OCI-LY7 (cell line): ENCODE measurements at places on chromosomes 5 and 9.

GRCh38 chr9:97573482-97574073, 59.6 kb downstream of the TSTD2 start:
- DNase-seq = no peak

GRCh38 chr9:126448865-126449577, 122.4 kb downstream of the MVB12B start:
- no peak for DNase-seq

- DNase-seq = no peak
Observed at GRCh38 chr5:136128481-136128880, 4.2 kb upstream of the SMAD5 start.

GRCh38 chr5:135124128-135124527, 90.1 kb upstream of the PITX1 start:
- DNase-seq = no peak

- no peak for DNase-seq
Observed at GRCh38 chr9:132087438-132088030, 7.9 kb upstream of the MED27 start.

GRCh38 chr9:37617832-37618231, 25.4 kb upstream of the TOMM5 start:
- no peak for DNase-seq

DNA sequence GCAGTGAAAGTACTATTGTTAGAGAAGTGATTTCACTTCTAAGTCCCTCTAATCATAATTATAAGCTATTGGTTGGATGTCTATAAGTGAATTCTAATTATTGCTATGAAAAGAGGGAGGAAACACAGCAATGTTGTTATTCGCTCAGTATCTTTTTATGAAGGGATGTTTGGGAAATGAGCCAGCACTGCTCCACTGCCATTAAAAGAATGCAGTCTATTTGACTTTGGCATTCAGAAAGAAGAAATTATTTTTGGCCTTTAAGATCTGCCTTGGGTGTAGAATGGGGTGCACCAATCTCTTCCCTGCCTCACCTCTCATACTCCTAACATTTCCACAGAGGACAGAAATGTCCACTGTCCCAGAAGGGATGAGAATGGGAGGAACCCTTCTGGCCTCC, 332.0 kb downstream of the SPATA31D1 start:
- no peak for DNase-seq

DNA sequence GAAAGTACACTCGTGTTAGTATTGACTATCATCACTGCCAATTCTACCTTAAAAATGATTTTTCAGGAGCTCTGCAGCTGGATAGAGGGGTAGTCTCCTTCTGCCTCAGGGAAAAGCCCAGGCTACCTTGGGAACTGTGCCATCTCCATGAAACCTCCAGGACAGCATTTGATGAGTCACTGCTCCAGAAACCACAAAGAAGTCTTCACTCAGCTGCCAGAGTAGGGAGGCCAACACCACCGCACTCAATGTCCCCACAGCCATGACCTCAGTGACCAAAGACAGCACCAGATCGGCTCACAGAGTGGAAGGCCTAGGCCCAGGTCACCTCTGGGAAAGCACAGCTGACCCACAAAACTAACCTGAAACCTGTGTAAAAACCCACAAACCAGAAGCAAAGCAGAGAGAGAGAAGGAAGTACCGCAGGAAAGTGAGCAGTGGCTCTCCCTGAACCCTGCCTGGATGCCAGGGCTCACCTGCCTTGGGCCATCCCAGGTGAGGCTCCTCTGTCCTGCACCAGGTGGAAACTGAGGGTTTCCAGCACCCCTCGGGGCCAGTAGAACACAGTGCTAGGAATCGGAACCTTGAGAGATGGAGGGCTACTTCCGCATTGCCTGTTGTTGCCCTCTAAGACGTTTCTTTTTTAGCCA, 30.0 kb downstream of the S1PR3 start:
- DNase-seq = no peak

DNA sequence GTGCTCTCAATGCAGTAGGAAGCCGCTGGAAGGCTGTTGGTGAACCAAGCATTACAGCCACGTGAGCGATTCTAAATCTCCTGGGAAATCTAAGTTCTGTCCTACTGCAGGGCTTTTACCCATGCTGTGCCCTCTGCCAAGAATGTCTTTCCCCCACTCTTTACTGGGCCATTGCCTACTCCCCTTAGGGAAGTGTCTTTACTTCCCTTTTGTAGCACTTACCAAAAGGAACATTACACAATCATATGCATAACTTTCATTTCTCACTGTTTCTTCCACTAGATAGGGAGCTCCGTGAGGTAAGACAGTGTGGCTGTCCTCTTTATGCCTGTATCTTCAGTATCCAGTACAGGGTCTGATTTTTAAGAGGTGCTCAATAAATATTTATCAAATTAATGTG, 241.7 kb upstream of the NR4A3 start:
- DNase-seq = no peak

DNA sequence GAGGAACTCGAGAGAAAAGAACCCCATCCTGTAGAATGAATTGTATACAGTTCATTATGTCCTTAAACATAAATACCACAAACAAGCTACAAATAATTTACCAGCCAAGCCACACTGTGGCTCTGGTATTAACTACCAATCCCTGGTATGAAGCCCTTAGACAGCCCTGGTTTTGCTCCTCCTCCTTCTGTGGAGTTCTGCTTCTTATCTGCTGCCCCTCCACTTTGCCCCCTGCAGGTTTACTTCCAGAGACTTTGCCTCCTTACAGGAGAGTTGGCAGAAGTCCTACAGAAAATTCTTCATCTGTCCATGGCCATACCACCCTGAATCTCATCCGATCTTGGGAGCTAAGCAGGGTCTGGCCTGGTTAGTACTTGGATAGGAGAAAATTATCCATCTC, 219.8 kb downstream of the ACTL7B start:
- no peak for DNase-seq

DNA sequence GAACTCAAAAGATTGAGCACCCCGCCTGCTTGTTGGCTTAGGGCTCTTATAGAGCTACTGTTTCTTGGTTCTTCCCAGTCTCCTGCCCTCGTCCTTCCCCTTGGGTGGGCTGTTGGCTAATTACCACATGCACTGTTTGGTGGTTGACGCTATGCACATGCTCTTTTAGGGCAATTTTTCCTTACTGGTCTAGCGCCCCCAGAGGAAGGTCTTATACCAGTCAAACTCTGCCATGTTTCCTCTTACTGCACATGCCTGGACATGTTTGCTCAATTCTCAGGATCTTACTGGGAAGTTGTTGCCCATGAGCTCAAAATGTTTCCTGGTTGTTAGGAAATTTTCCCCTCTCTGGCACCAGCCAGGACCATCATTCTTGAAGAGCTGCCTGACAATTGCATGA, 101.9 kb downstream of the SLC28A3 start:
- DNase-seq = peak; percentile 20

DNA sequence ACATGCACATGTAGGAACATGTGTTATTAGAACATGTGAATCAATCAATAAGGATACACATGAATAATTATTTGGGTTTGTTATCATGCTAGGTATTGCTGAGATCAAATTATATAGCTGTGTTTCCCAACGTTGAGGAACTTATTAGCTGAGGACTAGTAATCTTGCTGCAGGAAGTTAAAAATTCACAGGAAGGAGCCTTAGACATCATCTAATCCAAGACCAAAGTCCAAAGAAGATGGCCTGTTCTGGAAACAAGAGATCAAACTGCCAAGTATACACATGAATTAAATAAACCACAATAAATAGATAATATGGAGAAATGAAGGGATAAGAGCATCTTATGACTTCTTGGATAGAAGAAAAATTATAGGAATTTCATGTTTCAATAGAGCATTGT, 19.9 kb downstream of the POU5F2 start:
- no peak for DNase-seq

DNA sequence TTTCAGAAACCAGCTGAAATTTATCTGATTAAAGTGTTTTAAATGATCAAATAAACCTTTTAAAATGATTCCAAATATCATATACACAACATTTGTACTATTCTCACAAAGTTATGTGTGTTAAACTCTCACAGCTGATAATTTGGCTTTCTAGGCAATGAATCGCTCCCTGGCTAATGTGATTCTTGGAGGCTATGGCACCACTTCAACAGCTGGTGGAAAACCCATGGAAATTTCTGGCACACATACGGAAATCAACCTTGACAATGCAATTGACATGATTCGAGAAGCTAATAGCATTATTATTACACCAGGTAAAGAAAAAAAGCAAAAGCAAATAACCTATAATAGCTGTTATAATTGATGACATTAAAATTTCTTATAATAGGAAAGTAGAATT, 72.4 kb downstream of the NNT start:
- no peak for DNase-seq

DNA sequence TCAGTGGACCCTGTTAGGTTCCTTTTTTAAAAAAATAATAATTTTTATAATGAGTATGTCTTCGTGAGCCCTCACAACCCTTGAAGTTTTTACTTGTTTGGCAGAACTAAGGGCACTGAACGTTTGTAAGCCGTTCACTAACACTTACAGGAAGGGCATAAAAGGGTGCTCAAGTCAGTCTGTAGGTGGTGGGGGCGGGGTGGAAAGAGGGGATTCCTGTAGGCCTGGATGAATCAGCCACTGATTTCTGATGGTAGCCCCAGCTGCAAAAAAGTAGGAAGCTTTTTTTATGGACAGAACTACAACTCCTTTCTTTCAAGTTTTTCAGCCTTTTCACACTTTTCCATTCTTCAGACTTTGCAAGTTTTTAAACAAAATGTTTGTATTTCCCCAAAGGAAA, 35.8 kb downstream of the PIK3R1 start:
- no peak for DNase-seq

DNA sequence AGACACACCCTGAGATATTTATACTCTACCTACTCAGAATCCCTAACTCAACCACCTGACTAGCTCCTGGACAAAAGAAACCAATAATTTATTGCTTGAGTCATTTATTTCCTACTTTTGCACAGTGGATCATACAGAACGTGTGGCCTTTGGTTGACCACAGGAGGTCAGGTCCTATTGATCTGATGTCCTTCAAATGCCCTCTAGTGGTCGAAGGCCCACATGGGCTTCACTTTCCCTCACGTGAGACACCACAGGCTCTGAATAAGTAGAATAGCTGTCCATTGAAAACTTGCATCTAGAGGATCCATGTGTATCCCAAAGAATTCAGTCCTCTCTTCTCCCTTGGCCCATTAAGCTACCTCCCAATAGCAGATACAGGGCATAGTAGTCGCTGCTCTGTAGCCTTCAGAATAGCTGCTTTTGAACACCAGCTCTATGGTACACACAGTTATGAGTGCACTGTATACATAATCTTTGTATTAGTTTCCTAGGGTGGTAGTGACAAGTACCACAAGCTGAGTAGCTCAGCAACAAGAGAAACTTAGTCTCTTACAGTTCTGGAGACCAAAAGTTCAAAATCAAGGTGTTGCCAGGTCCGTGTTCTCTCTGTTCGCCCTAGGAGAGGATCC, 177.6 kb upstream of the SMARCA2 start:
- DNase-seq = peak; percentile 29

- DNase-seq = no peak
Observed at GRCh38 chr9:7982907-7983306, 183.3 kb upstream of the DMAC1 start.

DNA sequence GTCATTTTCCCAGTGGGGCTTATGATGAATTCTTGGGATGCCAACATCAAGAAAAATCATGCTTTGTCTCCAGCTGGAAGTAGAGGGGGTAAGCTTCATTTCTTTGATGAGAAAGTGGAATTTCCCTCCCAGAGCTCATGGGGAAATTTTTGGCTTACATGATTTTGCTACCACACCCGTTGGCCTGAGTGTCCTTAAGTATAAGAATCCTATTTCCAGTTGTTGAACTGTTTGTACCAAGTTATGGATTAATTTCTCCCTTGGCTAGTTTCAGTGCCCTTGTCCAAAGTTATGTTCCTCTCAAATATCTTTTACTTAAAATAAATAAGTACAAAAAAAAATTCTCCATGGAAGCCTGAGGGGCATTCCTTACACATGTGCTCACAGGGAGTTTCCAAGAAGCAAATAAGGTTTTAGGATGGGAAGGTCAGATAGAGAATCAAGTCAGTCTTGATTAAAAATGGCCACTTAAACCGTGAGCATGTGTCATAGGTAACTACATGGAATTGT, 82.3 kb downstream of the PTCD2 start:
- DNase-seq = no peak

- peak; percentile 40 for DNase-seq
Observed at GRCh38 chr5:36301858-36302603, at the start of gene RANBP3L. Gene RANBP3L (minus strand): TSS chr5:36301902. CDS start chr5:36301416, 486 bp downstream.

DNA sequence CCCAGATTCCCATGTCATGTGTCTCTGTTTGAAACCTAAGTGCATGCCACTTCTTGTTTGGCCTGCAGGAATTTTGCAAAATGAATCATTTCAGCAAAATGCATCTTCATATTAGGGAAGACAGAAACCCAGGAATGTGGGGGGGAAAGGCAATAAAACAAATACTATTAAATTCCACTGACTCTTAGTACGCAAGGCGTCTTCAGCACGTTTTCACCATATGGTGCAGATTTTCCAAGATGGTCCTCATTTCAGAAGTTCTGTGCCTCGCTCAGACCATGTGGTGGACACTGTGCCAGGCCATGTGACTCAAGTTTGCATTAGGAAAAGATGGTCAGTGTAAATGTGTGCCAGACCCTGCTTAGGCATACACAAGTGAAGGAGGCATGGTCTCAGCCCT, 184.0 kb downstream of the ACTL7B start:
- no peak for DNase-seq

- no peak for DNase-seq
Observed at GRCh38 chr9:96720435-96720834, 57.5 kb downstream of the ZNF510 start.

- DNase-seq = no peak
Observed at GRCh38 chr5:113514289-113514635, 768 bp downstream of the YTHDC2 start.

DNA sequence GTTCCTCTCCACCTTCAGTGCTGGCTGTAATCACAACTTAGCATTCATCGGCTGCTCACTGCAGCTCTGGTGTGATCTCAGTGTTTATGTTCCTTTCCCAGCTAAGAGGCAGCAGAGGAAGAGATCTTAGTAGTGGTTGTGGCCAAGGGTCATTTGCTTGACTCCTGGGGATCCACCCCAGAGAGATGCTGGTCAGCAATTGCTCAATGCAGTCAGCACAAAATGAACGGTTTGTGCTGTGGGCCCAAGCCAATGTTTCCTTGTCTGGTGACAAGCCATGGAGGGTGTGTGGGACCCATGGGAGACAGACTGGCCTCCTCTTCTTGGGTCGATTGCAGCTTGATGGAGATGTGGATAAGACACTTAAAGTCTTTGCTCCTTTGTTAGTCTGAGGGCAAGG, 16.1 kb upstream of the FRMD3 start:
- no peak for DNase-seq

DNA sequence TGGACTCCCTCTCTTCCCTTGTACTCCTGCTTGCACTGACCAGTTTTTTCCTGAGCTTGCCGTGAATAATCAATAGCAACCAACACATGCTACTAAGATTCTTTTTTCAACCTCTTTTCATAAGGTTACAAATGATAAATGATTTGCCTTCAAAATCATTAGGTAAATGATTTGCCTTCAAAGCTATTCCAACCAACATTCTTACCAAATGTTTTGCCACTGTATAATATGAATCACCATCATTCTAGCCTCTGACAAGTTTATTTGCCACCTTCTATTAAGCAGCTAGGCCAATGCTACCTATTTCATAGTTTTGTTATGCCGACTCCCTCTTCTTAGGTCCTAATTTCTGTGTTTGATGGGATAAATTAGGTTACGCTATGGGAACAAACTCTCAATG, 385.1 kb downstream of the DTWD2 start:
- DNase-seq = no peak

- DNase-seq = peak; percentile 9
Observed at GRCh38 chr5:32523625-32524024, 61.7 kb upstream of the SUB1 start.

GRCh38 chr9:91873637-91874051, 76.4 kb downstream of the ROR2 start:
- DNase-seq = no peak

GRCh38 chr5:31392061-31392460, 139.8 kb downstream of the DROSHA start:
- no peak for DNase-seq
